ENCODE measurements at places on chromosomes 16 and 17. TPM values are rescaled to one million over a fixed set of nuclear protein-coding genes. Genes with fewer than 3 reads are reported as not detected.
A peak's percentile ranks its signal among the peaks of the same experiment; 100 is the strongest.

DNA sequence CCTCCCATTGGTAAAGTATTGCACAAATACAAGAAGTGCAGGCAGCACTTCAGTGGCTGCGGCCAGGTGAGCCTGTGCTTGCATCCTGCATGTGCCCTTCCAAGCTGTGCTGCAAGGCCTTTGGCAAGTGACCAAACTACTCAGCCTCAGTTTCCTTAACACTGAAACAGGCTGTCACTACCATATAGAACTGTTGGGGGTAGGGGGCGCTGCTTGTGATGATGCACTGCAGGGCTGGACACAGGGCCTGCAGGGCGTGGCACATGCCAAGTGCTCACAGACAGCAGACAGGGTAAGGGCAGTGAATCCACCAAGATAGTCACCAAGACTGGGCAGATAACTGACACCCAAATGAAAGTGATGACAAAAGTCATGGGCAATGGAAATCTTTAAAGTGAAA is 65.6 kb upstream of the SREBF1 start:
- H3K4me3 ChIP-seq: no peak overlapping the region
- H3K4me1 ChIP-seq: peaks cover 11% of the 10 kb centered on the region
- H3K36me3 ChIP-seq: no peaks in the 10 kb centered on the region
- H3K27ac ChIP-seq: no peak overlapping the region
- H3K27me3 ChIP-seq: no peaks in the 10 kb centered on the region

DNA sequence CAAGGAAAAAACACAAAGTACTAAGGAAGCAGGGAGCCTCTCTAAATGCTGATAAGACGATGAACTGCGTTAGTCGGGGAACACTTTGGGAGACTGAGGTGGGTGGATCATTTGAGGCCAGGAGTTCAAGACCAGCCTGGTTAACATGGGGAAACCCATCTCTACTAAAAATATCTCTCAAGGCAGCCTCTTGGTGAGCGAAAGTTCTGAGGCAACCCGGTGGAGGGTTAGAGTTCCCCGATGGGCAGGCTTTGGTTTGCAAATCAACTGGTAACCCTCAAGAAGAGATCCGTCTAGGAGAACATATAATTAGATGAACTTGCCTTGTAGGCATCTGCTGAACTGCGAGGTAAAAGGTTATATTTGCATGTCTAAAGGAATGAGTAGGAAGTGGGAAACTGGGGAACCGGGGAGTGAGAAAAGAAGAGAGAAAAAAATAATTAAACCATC is 44.6 kb downstream of the WSB1 start:
- no peak overlapping the region for H3K27ac ChIP-seq
- H3K36me3 ChIP-seq: peaks cover 8% of the 10 kb centered on the region
- H3K4me1 ChIP-seq: peaks cover 19% of the 10 kb centered on the region
- H3K4me3 ChIP-seq: no peak overlapping the region
- no peaks in the 10 kb centered on the region for H3K27me3 ChIP-seq

GRCh38 chr17:45639297-45639849 is 144.7 kb upstream of the CRHR1 start:
- H3K27ac ChIP-seq: no peak overlapping the region
- no peaks in the 10 kb centered on the region for H3K27me3 ChIP-seq
- peaks cover 10% of the 10 kb centered on the region for H3K4me1 ChIP-seq
- DNase-seq: no peak
- H3K4me3 ChIP-seq: no peak overlapping the region

GRCh38 chr17:685006-685405 is 29.6 kb downstream of the VPS53 start:
- H3K27ac ChIP-seq: no peak overlapping the region
- H3K36me3 ChIP-seq: peaks cover 11% of the 10 kb centered on the region
- no peak overlapping the region for H3K4me3 ChIP-seq
- no peak for DNase-seq
- H3K4me1 ChIP-seq: peaks cover 11% of the 10 kb centered on the region
- H3K27me3 ChIP-seq: no peaks in the 10 kb centered on the region

GRCh38 chr16:66857437-66857836 is 13.2 kb downstream of the CA7 start:
- H3K4me3 ChIP-seq: no peak overlapping the region
- no peak for DNase-seq

DNA sequence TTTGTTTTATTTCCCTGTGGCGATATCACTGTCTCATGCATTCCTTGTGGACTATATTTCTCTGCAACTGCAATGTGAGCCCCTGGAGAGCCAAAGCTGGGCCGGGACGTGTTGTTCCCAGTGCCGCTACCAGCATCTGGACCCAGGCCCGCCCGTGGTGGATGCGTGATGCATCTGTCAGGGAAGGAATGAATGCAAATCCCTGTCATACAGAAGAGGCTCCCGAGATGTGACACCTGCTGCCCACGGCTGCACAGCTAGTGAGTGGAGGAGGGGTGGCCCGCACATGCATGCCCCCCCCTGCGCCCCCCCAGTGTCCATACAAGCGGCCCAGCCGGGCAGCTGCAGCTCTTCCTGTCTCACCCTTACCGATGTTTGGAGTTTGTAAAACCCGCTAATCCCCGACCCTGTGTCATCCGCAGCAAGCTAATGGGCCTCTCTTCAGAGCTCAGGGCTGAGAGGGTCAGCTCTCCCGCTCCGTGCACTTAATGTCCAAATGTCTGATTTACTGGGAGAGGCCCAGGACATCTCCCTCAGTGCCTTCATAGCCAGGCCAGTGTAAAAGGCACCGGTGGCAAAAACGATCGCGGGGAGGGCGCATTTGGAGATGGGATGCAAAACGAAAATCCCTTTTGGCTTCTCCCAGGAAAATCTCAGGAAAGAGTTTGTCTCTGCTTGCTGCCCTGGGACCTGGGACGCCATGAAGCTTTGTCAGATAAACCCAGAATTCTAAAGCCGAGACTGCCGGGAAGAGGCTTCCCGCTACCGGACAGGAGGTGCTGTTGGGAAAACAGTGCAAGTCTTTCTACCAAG is 91.8 kb downstream of the FOXL1 start:
- no peaks in the 10 kb centered on the region for H3K27me3 ChIP-seq
- H3K36me3 ChIP-seq: peaks cover 5% of the 10 kb centered on the region
- H3K27ac ChIP-seq: no peak overlapping the region
- no peak for DNase-seq
- H3K4me1 ChIP-seq: peaks cover 22% of the 10 kb centered on the region

GRCh38 chr17:44219108-44219615 is 313 bp downstream of the UBTF start:
- peaks cover 80% of the 10 kb centered on the region for H3K36me3 ChIP-seq
- peak overlapping the region; percentile 86 for H3K4me3 ChIP-seq
- no peak overlapping the region for H3K27ac ChIP-seq
- peaks cover 37% of the 10 kb centered on the region for H3K4me1 ChIP-seq

DNA sequence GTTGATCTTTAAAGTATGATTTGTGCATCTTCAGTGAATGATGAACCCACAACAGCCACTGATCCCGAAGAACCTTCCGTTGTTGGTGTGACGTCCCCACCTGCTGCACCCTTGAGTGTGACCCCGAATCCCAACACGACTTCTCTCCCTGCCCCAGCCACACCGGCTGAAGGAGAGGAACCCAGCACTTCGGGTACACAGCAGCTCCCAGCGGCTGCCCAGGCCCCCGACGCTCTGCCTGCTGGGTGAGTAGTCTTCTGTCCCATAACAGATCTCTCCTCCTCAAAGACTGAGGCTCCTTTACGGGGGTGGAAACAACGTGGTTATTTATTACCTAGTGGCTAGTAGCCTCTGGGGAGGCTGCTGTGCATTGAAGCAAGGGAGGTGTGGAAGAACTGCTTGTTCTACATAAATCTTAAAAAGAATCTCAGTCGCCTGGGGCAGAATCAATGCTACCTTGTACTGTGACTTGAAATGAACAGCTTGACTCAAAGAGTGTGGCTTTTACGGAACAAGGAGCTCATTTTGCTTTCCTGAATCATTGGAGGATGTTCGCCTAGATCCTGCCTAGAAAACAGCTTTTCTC is 63.0 kb upstream of the CLEC18A start:
- no peaks in the 10 kb centered on the region for H3K27me3 ChIP-seq
- peaks cover 9% of the 10 kb centered on the region for H3K4me1 ChIP-seq
- no peak for DNase-seq
- H3K27ac ChIP-seq: no peak overlapping the region
- H3K4me3 ChIP-seq: no peak overlapping the region
- H3K36me3 ChIP-seq: no peaks in the 10 kb centered on the region

- no peaks in the 10 kb centered on the region for H3K27me3 ChIP-seq
- H3K36me3 ChIP-seq: peaks cover 20% of the 10 kb centered on the region
These were observed 25.5 kb upstream of the METRNL start for GRCh38 chr17:83053739-83054451.

DNA sequence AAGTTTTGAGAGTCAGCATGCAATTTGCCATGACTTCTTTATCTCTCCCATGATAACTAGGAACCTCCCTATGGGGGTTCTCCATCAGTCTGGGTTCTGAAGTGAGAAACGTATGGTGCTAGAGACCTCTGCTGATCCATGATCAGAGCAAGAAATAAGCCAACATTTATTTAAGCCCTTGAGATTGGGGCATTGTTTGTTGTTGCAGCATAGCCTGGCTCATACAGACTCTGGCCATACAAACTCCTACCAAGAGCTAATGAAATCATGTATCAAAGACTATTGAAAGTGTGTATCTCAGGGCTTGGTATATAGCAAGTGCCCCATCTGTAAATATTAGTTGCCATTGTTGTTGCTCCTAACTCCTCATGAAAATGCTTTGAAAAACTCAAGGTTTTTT is 233.9 kb downstream of the MAF start:
- H3K27me3 ChIP-seq: peaks cover 19% of the 10 kb centered on the region
- no peaks in the 10 kb centered on the region for H3K36me3 ChIP-seq
- no peak for DNase-seq
- no peak overlapping the region for H3K27ac ChIP-seq
- H3K4me3 ChIP-seq: no peak overlapping the region
- H3K4me1 ChIP-seq: no peaks in the 10 kb centered on the region

GRCh38 chr16:72125635-72126428 is 32.2 kb downstream of the DHX38 start:
- no peak overlapping the region for H3K27ac ChIP-seq
- peaks cover 18% of the 10 kb centered on the region for H3K4me1 ChIP-seq
- no peak overlapping the region for H3K4me3 ChIP-seq
- no peak for DNase-seq
- H3K36me3 ChIP-seq: no peaks in the 10 kb centered on the region
- H3K27me3 ChIP-seq: no peaks in the 10 kb centered on the region

- H3K27me3 ChIP-seq: no peaks in the 10 kb centered on the region
- peaks cover 16% of the 10 kb centered on the region for H3K36me3 ChIP-seq
- no peak for DNase-seq
- no peak overlapping the region for H3K27ac ChIP-seq
- H3K4me1 ChIP-seq: peaks cover 28% of the 10 kb centered on the region
These were observed 5.4 kb upstream of the CEP295NL start for GRCh38 chr17:78908426-78908825.

DNA sequence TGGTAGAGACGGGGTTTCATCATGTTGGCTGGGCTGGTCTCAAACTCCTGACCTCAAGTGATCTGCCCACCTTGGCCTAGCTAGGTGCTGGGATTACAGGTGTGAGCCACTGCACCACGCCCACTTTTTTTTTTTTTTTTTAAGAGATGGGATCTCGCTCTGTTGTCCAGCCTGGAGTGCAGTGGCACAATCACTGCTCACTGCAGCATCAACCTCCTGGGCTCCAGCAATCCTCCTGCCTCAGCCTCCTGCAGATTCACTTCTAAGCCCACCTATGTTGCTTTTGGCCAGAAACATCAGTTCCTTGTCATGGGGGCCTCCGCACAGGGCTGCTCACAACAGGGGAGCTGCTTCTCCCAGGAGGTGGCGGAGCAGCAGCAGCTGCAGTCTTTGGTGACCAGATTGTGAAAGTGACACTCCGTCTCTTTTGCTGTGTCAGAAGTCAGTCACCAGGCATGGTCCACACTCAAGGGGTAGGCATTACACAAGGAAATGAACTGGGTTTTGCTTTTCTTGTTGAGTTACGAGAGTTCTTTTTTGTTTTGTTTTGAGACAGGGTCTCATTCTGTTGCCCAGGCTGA is 4.5 kb upstream of the NME4 start:
- H3K4me1 ChIP-seq: no peaks in the 10 kb centered on the region
- no peak overlapping the region for H3K27ac ChIP-seq
- H3K27me3 ChIP-seq: no peaks in the 10 kb centered on the region
- no peak for DNase-seq
- no peak overlapping the region for H3K4me3 ChIP-seq

DNA sequence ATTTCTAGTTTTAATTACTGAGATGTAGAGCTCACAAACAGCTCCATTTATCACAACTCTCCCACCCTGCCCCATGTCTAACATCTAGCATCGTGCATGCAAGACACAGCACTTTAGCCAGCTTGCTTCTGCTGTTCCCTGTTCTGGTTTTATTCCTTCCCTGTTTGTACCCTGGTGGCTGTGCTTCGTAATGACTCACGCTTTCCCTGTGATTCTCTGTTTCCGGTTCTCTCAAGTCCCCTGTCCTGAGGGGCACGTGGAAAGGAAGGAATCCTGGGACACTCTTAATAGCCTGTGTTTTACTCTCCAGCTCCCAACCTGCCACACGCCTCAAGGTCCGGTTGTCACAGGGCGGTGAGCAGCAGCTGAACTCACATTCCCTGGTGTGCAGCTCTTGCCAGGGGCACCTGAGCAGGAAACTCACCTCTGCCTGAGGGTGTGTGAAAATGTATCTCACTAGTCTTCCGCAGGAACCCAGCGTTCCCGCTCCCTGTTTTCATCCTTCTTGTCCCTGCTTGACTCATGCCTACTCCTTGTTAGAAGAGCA is 10.6 kb downstream of the SHISA6 start:
- no peak overlapping the region for H3K27ac ChIP-seq
- no peak for DNase-seq
- no peaks in the 10 kb centered on the region for H3K27me3 ChIP-seq
- H3K4me3 ChIP-seq: no peak overlapping the region

ARHGDIG gene
- not detected for total RNA-seq

LPCAT2 gene
- 10.0 TPM for total RNA-seq

C16orf87 gene
- 11.7 TPM for total RNA-seq

ABCC12 gene
- not detected for total RNA-seq

All from Calu3 (cell line).